Psoas muscle (tissue), 8 donors: ENCODE measurements at places on chromosomes 11 and 22.

DNA sequence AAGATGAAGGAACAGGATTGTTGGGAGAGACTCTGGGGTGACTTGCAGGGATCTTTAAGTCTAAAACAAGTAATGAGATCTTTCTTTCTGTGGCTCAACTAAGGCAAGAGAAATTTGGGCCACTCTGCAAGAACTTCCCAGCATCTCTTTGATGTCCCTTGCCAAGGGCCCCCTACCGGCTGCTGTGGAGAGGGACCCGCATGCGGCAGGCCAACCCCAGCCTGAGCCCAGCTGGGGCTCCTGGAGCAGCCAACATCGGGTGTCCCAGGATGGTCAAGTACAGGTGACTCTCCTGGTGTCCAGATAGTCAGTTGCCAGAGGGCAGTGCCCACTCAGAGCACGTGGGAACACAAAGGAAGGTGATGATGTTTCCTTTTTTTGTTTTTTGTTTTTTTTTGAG is 363.2 kb downstream of the TBC1D22A start:
- H3K27ac ChIP-seq = no peak overlapping the region
- no peaks in the 10 kb centered on the region for H3K36me3 ChIP-seq
- no peaks in the 10 kb centered on the region for H3K4me1 ChIP-seq
- no peak overlapping the region for H3K4me3 ChIP-seq
- H3K27me3 ChIP-seq = no peaks in the 10 kb centered on the region

DNA sequence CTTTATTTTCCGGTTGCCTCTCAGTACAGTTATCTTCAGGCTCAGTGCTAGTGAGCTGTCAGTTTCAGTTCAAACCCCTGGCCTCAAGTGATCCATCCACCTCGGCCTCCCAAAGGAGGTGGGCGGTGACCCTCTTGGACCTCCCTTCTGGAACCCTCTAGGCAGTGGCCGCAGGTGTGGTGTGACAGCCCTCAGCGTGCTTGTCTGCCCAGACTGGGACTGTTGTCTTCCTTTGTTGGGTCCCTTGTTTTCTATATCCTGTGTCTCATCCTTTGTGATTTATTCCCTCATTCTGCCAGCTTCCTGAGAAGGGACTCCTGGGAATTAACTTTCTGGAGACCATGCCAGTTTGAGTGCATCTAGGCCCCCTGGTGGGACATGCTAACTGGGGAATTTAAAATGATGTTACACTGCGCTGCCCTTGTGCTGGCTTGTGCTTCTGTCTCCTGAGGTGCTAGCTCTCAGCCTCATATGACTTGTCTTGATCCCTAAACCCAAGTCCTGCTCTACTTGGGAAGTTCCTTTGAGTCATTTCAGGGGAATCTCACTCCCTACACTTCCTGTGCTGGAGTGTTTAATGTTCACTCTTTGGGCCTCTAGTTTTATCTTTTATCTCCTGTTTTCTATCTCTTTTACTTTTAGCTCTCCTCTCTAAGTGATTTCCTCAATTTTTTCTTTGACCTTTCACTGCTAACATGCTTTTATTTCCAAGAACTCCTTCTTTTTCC is 19.4 kb downstream of the MED15 start:
- no peak overlapping the region for H3K4me3 ChIP-seq
- H3K4me1 ChIP-seq = peaks cover 41% of the 10 kb centered on the region
- peak overlapping the region; percentile 21 for H3K27ac ChIP-seq
- DNase-seq = no peak
- H3K36me3 ChIP-seq = peaks cover 3% of the 10 kb centered on the region
- H3K27me3 ChIP-seq = no peaks in the 10 kb centered on the region

DNA sequence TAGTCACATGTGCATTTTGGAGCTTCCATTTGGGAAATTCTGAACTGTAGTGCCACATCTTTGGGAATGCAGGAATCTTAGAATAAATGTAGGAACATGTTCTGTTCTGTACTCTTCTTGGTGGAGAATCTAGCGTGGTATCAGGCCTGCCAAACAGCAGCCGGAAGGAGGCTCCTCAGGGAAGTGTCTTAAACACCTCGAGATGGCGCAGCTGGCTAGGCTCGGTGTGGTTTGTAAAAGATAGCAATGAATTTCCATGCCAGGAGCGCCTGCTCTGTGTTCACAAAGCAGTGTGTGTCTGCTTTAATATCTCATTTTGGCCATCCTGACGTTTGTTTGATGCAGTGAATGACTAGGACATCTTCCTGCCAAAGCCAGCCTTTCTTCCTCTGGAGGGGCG is 145.1 kb downstream of the ATXN10 start:
- no peaks in the 10 kb centered on the region for H3K27me3 ChIP-seq
- no peak overlapping the region for H3K27ac ChIP-seq
- peaks cover 5% of the 10 kb centered on the region for H3K4me1 ChIP-seq
- H3K4me3 ChIP-seq = no peak overlapping the region
- H3K36me3 ChIP-seq = peaks cover 3% of the 10 kb centered on the region
- DNase-seq = no peak

DNA sequence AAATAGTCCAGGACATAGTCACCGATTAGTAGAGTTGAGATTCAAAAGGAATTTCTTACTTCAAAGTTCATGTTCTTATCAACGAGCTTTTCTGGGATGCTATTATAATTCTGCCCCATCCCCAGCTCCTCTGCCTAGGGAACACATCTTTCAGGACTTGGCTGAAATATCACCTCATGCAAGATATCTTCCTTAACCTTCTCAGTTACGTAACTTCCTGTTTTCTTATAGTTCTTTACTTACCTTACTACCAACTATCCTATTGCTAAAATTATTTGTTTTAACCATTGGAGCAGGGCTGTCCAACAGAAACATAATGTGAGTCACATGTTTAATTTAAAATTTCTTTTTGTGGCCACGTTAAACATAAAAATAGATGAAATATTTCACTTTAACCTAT is 2.3 kb downstream of the NARS2 start:
- no peak overlapping the region for H3K4me3 ChIP-seq
- H3K27ac ChIP-seq = no peak overlapping the region
- no peaks in the 10 kb centered on the region for H3K27me3 ChIP-seq
- no peak for DNase-seq
- peaks cover 9% of the 10 kb centered on the region for H3K4me1 ChIP-seq
- H3K36me3 ChIP-seq = peaks cover 41% of the 10 kb centered on the region

GRCh38 chr11:44989831-44990566 is 39.3 kb upstream of the TP53I11 start:
- H3K27ac ChIP-seq = peak overlapping the region; percentile 25
- no peaks in the 10 kb centered on the region for H3K27me3 ChIP-seq
- DNase-seq = peak; percentile 51
- H3K36me3 ChIP-seq = no peaks in the 10 kb centered on the region
- peaks cover 32% of the 10 kb centered on the region for H3K4me1 ChIP-seq

- peaks cover 64% of the 10 kb centered on the region for H3K4me1 ChIP-seq
- H3K27me3 ChIP-seq = no peaks in the 10 kb centered on the region
- peak; percentile 36 for DNase-seq
- no peak overlapping the region for H3K27ac ChIP-seq
- no peaks in the 10 kb centered on the region for H3K36me3 ChIP-seq
- no peak overlapping the region for H3K4me3 ChIP-seq
These were observed 22.4 kb upstream of the MOB2 start for GRCh38 chr11:1508986-1509385.

GRCh38 chr11:116465056-116465455 is 307.7 kb downstream of the BUD13 start:
- H3K27ac ChIP-seq = no peak overlapping the region
- DNase-seq = no peak
- no peaks in the 10 kb centered on the region for H3K27me3 ChIP-seq
- H3K4me3 ChIP-seq = no peak overlapping the region

DNA sequence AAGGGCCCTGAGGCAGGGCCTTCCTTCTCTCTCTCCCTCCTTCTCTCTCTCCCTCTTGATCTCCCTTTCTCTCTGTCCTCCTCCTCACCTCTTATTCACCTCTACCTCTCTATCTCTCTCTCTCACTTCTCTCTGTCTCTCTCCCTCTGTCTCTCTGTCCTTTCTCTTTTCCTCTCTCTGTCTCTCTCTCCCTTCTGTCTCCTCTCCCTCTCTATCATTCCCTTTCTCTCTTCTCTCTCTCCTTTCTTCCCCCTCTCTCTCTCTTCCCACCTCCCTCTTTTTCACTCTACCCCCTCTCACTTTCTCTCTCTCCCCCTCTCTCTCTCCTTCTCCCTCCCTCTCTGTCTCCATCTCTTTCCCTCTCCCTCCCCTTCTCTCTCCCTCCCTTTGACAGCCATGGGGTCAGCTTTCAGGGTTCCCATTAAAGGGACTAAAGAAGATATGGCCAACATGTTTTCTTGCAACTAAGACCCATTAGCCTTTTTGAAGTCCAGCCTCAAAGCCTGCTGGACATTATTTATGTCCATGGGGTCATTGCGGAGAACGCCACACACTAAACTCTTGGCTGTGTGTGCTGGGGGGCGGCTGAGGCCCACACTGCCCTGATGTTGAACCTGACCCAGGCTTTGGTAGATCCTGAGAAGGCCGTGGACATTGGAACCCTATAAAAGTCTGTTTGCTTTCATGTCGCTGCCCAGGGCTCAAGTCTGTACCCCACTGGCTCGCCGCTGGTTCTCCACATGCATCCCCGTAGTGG is 15.0 kb downstream of the ANO1 start:
- H3K36me3 ChIP-seq = no peaks in the 10 kb centered on the region
- no peak overlapping the region for H3K4me3 ChIP-seq
- no peak overlapping the region for H3K27ac ChIP-seq
- no peak for DNase-seq
- no peaks in the 10 kb centered on the region for H3K27me3 ChIP-seq
- peaks cover 6% of the 10 kb centered on the region for H3K4me1 ChIP-seq

GRCh38 chr11:72225411-72225951 is 914 bp downstream of the INPPL1 start:
- H3K27ac ChIP-seq = peak overlapping the region; percentile 94
- H3K4me3 ChIP-seq = peak overlapping the region; percentile 72
- H3K27me3 ChIP-seq = no peaks in the 10 kb centered on the region
- DNase-seq = no peak

- no peak overlapping the region for H3K27ac ChIP-seq
- no peak overlapping the region for H3K4me3 ChIP-seq
- H3K36me3 ChIP-seq = peaks cover 63% of the 10 kb centered on the region
- H3K27me3 ChIP-seq = no peaks in the 10 kb centered on the region
- no peaks in the 10 kb centered on the region for H3K4me1 ChIP-seq
These were observed 2.3 kb upstream of the CRYBB3 start for GRCh38 chr22:25197340-25197739.

GRCh38 chr11:116544721-116545120 is 228.1 kb downstream of the BUD13 start:
- H3K36me3 ChIP-seq = no peaks in the 10 kb centered on the region
- H3K4me1 ChIP-seq = no peaks in the 10 kb centered on the region
- no peaks in the 10 kb centered on the region for H3K27me3 ChIP-seq
- H3K27ac ChIP-seq = no peak overlapping the region
- no peak overlapping the region for H3K4me3 ChIP-seq
- no peak for DNase-seq

GRCh38 chr11:122215244-122215992 is 99.4 kb upstream of the BLID start:
- H3K27me3 ChIP-seq = no peaks in the 10 kb centered on the region
- H3K36me3 ChIP-seq = no peaks in the 10 kb centered on the region
- H3K4me1 ChIP-seq = peaks cover 12% of the 10 kb centered on the region
- H3K27ac ChIP-seq = peak overlapping the region; percentile 64
- peak; percentile 89 for DNase-seq
- H3K4me3 ChIP-seq = no peak overlapping the region

GRCh38 chr22:19696504-19697276 is 17.6 kb upstream of the SEPTIN5 start:
- no peak overlapping the region for H3K27ac ChIP-seq
- no peak overlapping the region for H3K4me3 ChIP-seq
- H3K36me3 ChIP-seq = no peaks in the 10 kb centered on the region
- no peak for DNase-seq

GRCh38 chr22:29385748-29386147 is 2.6 kb downstream of the AP1B1 start:
- no peak overlapping the region for H3K27ac ChIP-seq
- no peaks in the 10 kb centered on the region for H3K27me3 ChIP-seq
- DNase-seq = no peak
- peaks cover 22% of the 10 kb centered on the region for H3K4me1 ChIP-seq
- no peaks in the 10 kb centered on the region for H3K36me3 ChIP-seq
- H3K4me3 ChIP-seq = no peak overlapping the region

- no peaks in the 10 kb centered on the region for H3K27me3 ChIP-seq
- no peak for DNase-seq
- no peak overlapping the region for H3K4me3 ChIP-seq
- no peaks in the 10 kb centered on the region for H3K36me3 ChIP-seq
- H3K4me1 ChIP-seq = no peaks in the 10 kb centered on the region
These were observed 518.6 kb downstream of the MIAT start for GRCh38 chr22:27175974-27176373.

DNA sequence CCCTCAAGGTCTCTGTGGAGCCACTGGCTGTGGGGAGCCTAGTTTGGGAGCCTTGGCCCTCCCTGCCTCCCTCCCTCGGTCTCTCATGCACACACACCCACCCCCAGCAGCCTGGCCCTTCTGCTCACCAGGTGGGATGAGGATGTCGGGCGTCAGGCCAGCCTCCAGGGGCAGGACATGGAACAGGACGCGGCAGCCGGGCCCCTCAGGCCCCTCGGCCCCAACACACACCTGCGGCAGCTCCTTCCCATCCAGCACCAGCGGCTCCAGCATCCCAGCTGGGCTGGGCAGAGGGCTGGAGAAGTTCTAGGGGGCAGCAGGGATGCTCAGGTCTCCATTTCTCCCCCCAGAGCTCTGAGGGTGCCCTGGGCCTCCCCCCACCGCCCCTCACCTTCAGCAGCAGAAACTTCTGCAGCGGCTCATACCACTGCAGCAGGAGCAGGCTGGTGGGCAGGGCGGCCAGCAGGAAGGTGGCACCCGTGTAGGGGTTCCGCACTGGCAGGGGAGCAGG is 11.2 kb downstream of the MAP4K2 start:
- no peak overlapping the region for H3K4me3 ChIP-seq
- no peaks in the 10 kb centered on the region for H3K4me1 ChIP-seq
- peaks cover 26% of the 10 kb centered on the region for H3K36me3 ChIP-seq
- no peak for DNase-seq

- DNase-seq = peak; percentile 90
- H3K27ac ChIP-seq = peak overlapping the region; percentile 30
- peaks cover 92% of the 10 kb centered on the region for H3K27me3 ChIP-seq
- H3K4me3 ChIP-seq = peak overlapping the region; percentile 55
These were observed 1.8 kb upstream of the CCND1 start for GRCh38 chr11:69638941-69639681.

DNA sequence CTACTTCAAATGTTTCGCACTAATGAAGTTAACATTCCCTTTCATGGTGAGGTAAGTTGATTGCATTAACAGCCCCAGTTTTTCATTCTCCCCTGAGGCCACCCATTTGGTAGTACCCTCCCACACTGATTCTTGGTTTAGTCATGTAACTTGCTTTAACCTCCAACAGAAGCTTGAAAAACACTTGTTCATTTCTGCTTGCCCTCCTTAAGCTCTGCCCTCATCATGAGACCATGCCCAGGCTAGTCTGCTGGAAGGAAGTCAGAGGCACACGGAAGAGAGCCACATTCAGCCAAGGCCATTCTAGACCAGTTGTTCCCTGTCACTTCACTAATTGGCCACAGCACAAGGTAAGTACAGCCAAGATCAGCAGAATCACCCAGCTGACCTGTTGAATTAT is 50.7 kb upstream of the CD44 start:
- H3K27me3 ChIP-seq = no peaks in the 10 kb centered on the region
- H3K27ac ChIP-seq = peak overlapping the region; percentile 50
- peaks cover 17% of the 10 kb centered on the region for H3K4me1 ChIP-seq
- no peaks in the 10 kb centered on the region for H3K36me3 ChIP-seq
- DNase-seq = no peak

GRCh38 chr11:95375451-95375850 is 144.4 kb upstream of the SESN3 start:
- no peak for DNase-seq
- H3K4me3 ChIP-seq = no peak overlapping the region
- no peaks in the 10 kb centered on the region for H3K27me3 ChIP-seq
- no peaks in the 10 kb centered on the region for H3K36me3 ChIP-seq

GRCh38 chr11:72313912-72314598 is 70.1 kb upstream of the PHOX2A start:
- H3K36me3 ChIP-seq = peaks cover 56% of the 10 kb centered on the region
- no peaks in the 10 kb centered on the region for H3K4me1 ChIP-seq
- no peak overlapping the region for H3K27ac ChIP-seq
- DNase-seq = no peak
